ENCODE measurements at places on chromosomes 4 and X. TPM values are rescaled to one million over a fixed set of nuclear protein-coding genes. Genes with fewer than 3 reads are reported as not detected.

DNA sequence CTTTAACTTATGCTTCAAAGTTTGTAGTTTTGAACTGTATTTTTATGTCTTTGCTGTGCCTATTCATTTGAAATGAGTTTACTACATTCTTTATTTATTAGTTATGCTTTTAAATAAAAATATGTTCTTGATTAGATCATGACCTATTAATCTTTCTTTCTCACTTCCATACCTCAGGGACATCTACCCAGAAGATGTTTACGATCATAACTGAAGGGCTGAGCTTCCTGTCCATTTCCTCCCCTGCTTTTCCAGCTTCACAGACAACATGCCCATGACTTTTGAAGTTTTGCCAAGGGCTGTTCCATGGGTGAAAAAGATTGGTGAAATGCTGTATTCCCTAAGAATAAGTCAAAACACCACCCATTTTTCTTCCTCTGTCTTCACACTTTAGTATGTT is 99.7 kb upstream of the DDIT4L start:
- no peak for DNase-seq

Gene SLC4A4
- total RNA-seq, result 5.0 TPM

- DNase-seq, result no peak
These were observed 15.1 kb downstream of the TRAPPC2 start for GRCh38 chrX:13719192-13719856.

- no peak for DNase-seq
These were observed 213.5 kb upstream of the CLNK start for GRCh38 chr4:10898072-10898471.

- no peak for DNase-seq
These were observed 73.3 kb downstream of the FRYL start for GRCh38 chr4:48706736-48707135.

- DNase-seq, result no peak
These were observed 101.9 kb downstream of the CEP135 start for GRCh38 chr4:56050625-56051024.

DNA sequence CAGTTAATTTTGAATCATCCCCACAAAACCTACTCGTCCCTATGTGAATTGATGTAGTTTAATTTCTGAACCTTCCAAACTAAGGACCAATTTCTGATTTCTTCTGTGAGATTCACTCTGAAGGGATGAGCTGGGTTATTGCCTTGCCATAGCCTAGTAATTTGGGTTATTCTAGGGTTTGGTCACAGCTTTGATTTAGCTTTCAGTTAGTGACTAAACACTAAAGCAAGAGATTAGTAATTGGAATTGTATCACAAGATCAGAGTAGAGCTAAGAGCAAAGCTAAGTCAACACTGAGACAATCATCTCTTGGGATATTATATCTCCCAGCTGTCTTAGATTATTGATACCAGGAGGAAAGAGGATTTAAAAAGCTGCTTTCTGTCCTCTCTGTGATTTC is 588.0 kb downstream of the CCSER1 start:
- DNase-seq, result no peak

DNA sequence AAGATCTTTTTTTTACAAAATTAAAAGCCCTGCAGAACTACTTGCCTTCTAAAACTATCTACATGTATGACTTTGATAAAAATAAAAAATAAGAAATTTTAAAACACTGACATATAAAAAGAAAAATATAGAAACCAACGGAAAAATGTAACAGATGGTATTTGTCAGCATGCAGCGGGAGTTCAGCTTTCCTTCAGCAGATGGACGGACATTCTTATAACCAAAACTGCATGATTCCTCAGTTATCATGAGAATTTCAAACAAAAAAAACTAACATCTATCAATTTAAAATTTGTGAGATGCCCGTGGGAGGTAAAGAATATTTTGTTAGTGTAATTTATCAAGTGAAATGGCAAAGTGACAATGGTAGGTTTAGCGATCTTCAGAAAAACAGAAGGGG is 23.2 kb downstream of the RWDD4 start:
- DNase-seq, result no peak

Gene PFKFB1
- total RNA-seq, result 0.49 TPM

Gene UGT2B11
- total RNA-seq, result not detected

Gene GSX2
- total RNA-seq, result not detected

DNA sequence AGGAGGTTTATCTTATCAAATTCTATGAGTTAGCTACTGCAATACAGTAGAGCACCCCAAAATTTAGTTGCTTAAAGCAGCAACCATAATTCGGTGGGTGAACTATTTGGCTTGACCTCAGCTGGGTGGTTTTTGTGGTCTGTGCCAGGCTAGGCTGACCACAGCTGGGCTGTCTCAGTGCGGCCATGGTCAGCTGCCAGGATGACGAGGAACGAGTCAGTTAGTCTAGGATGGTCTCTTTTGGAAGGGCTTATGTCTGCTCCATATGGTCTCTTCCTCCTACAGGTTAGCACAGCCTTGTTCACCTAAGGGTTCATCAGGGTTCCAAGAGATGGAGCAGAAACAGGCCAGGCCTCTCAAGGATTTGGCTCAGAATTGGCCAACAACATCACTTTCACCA is 210.4 kb downstream of the PALLD start:
- no peak for DNase-seq

- no peak for DNase-seq
These were observed 35.8 kb upstream of the PGRMC2 start for GRCh38 chr4:128323401-128323800.

GRCh38 chrX:16852617-16853179 is 17.5 kb downstream of the RBBP7 start:
- DNase-seq, result no peak

Gene HAUS7
- total RNA-seq, result 27.7 TPM

Gene SSX3
- total RNA-seq, result not detected

GRCh38 chrX:46319750-46320149 is 225.5 kb downstream of the ZNF674 start:
- DNase-seq, result no peak

DNA sequence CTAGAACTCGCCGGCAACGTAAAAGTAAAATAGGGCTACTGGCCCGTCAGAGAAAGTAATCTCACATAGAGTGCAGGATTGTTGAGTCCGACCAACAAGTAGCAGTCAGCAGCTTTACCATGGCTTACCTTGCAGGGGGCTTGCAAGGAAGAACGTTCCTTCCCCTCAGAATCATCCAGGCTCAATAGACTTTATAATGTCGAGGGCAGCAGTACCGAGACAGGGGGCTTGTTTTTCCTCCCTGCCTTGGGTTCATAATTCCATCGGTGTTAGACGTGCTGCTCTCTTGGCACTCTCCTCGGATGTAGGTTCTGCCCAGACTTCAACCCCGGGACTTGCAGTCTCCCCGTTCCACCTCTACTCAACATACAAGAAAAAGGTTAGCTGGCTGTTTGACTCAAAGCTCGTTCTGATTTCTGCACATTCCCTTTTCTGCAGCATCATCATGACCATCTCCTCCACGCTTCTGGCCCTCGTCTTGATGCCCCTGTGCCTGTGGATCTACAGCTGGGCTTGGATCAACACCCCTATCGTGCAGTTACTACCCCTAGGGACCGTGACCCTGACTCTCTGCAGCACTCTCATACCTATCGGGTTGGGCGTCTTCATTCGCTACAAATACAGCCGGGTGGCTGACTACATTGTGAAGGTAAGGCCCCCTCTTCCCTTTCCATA is 1.5 kb downstream of the SLC10A4 start:
- no peak for DNase-seq

DNA sequence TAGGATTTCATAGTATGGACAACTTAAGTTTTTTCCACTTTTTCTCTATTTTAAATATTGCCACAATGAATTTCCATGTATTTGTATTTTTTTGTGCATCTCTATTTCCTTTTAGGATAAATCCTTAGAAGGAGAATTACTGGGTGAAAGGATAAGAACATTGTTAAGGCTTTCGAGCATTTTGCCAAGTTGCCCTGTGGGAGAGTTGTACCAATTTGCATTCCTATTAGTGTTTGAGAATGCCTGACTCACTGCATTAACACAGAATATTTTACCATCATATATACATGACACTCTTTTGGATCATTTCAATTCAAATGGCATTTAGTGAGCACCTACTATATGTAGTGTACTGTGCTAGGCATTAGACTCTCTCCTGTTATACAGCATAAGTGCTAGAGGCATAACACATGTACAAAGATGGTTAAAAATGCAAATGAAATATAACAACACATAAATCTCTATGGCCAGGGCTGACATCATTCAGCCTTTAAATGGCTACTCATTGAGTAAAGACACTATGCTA is 57.0 kb downstream of the PLAC1 start:
- DNase-seq, result no peak

GRCh38 chr4:143148521-143148920 is 36.2 kb upstream of the USP38 start:
- no peak for DNase-seq

Gene PNCK
- 0.41 TPM for total RNA-seq

DNA sequence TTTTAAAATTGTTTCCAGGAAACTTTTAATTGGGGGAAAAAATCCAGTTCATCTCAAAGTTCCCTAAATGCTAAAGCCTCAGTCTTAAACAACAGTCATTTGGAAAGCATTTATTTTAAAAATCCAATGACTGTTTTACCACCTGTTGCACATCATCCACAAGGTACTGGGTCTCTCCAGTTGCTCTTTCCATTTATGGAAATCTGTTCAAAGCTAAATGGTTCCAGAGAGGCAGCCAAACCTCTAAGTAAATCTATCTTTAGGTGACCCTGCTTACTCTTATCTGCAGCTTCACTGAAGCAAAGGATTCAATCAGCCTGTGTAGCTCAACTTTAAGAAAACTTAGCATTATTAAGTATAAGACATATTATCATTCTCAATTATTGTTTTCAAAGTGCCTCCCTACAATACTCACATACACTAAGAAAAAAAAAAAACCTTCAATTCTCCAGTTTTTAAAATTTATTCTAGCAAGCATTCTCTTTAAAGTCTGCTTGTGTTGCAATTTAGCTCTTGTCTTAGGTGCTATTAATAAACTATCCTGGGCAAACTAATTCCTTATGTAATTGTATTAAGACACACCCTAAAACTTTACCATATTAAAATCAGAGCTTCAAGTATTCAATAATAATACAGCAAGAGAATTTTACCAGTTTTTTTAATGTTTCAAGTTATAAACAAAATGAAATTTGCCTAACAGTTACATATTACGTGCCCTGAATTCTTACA is 60.6 kb downstream of the NOCT start:
- DNase-seq, result no peak

Gene SLC34A2
- 0.41 TPM for total RNA-seq

DNA sequence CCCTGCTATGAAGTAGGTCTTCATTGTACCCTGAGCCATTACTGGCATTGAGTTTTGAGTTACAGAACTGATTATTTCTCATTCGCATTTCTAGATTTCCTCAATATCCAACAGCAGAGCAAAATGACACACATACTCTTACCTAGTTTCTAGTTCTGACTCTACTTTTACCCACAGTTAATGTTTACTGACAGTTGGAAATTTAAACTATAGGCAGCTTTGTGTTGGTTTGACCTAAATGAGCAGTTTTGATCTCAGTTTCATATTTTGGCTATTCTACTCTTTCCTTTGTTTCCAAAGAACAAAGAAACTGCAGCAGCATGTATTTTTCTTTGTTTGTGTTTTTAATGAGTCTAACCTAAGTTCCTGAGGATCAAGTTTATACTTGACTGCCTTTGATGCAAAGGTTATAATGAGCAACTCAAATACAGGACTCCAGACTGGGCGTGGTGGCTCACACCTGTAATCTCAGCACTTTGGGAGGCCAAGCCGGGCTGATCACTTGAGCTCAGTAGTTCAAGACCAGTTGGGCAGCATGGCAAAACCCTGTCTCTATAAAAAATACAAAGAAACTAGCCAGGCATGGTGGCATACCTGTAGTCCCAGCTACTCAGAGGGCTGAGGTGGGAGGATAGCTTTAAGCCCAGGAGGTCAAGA is 30.4 kb downstream of the TXK start:
- DNase-seq, result no peak

- no peak for DNase-seq
These were observed 17.8 kb downstream of the NKX6-1 start for GRCh38 chr4:84481077-84481859.

Gene ADH7
- total RNA-seq, result not detected

Gene LRCH2
- 3.7 TPM for total RNA-seq

Gene MAGED4B
- 129 TPM for total RNA-seq

- no peak for DNase-seq
These were observed 40.8 kb downstream of the RHOXF2B start for GRCh38 chrX:120036704-120037103.

Gene TLR3
- total RNA-seq, result not detected

GRCh38 chr4:7424553-7425111 is 10.1 kb downstream of the PSAPL1 start:
- DNase-seq, result no peak

Gene ENPEP
- 3.5 TPM for total RNA-seq

Gene SPANXN2
- not detected for total RNA-seq

Gene TRPC5OS
- not detected for total RNA-seq

Gene CT83
- total RNA-seq, result not detected

Gene GYPB
- not detected for total RNA-seq

DNA sequence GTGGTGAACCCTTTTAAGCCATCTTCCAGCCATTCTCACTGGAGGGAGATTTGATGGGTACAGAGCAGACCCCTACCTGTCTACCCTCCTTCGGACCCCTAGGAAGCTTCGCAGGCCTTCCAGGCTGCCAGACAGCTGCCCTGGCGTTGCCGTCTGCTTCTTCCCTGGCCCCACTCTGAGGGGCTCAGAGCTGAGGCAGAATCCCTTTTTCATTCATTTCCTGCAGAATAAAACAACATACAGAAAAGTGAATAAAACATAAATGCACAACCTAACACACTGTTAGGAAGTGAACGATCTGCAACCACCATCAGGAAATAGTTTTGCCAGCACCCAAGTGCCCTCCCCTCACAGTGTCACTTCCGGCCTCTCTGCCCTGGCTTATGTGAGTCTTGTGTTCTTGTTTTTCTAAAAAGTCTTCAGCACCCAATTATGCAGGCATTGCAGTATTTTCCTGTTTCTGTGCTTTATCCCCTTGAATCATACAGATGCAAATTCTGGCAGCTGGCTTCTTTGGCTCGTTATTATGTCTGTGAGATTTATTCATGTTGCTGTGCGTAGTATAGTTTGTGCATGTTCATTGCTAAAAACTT is 5.6 kb upstream of the ADD1 start:
- DNase-seq, result no peak

Gene TCEAL1
- total RNA-seq, result 12.5 TPM

- no peak for DNase-seq
These were observed 946 bp downstream of the ANXA3 start for GRCh38 chr4:78552389-78553042.

DNA sequence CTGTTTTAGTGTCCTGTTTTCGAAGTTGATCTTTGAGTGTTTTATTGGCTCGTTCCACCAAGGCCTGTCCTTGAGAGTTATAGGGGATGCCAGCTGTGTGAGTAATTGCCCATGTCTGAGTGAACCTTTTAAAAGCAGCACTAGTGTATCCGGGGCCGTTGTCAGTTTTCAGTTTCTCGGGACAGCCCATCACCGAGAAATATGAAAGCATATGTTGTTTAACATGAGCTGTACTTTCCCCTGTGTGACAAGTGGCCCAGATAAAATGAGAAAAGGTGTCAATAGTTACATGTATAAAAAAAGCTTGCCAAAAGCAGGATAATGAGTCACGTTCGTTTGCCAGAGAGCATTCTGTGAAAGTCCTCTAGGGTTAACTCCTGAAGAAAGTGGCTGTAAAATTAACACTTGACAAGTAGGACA is 48.6 kb upstream of the RASSF6 start:
- no peak for DNase-seq

Gene VSIG4
- total RNA-seq, result not detected

Data from endothelial cell (in vitro differentiated cells).